ENCODE measurements at places on chromosomes 1 and 21. TPM values are rescaled to one million over a fixed set of nuclear protein-coding genes. Genes with fewer than 3 reads are reported as not detected.

- no peak for DNase-seq
These were observed 12.4 kb downstream of the KCNA10 start for GRCh38 chr1:110506541-110506940.

DNA sequence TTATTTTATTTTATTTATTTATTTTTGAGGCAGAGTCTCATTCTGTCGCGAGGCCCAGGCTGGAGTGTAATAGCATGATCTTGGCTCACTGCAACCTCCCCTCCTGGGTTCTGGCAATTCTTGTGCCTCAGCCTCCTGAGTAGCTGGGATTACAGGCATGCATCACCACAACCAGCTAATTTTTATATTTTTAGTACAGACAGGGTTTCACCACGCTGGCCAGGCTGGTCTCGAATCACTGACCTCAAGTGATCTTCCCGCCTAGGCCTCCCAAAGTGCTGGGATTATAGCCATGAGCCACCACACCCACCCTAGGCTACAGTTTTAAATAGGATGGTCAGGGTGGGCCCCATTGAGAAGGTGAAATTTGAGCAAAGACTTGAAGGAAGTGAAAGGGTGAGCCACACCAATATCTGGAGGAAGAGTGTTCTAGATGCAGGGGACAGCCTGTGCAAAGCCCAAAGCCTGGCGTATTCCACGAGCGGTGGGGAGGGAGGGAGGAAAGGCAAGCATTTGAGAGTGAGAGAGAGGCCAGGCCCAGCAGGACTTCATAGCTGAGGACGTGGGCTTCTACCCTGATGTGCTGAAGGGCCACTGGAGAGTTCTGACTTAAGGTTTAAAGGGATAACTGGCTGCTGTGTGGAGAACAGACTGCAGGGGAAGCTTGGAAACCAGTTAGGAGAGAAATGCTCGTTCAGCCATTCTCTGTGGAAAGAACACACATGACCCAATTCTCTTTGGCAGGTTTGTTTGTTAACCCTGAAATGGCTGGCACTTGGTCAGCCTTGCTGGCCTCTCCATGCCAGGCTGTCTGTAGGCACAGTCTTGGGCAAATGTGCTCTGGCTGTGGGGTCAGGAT, 62.6 kb upstream of the FAM20B start:
- no peak for DNase-seq

The ADCY10 gene
- not detected for total RNA-seq

The LRRC53 gene
- total RNA-seq: not detected

The NIPAL3 gene
- total RNA-seq: 12.4 TPM

The LORICRIN gene
- not detected for total RNA-seq

- no peak for DNase-seq
These were observed 47.3 kb downstream of the SELENOF start for GRCh38 chr1:86866665-86867064.

GRCh38 chr1:67644566-67644965, 40.4 kb upstream of the GADD45A start:
- DNase-seq: no peak

Data from lung microvascular endothelial cell (primary cell).